ENCODE measurements at places on chromosomes 6 and 20. TPM values are rescaled to one million over a fixed set of nuclear protein-coding genes. Genes with fewer than 3 reads are reported as not detected.
A peak's percentile ranks its signal among the peaks of the same experiment; 100 is the strongest.

GRCh38 chr20:62828511-62829230 is 11.8 kb downstream of the COL9A3 start:
- DNase-seq: no peak

- DNase-seq: no peak
Observed at GRCh38 chr6:131250936-131251335, 115.7 kb downstream of the AKAP7 start.

The CST2 gene
- not detected for total RNA-seq

- no peak for DNase-seq
Observed at GRCh38 chr20:50193199-50193835, 2.7 kb downstream of the CEBPB start.

- no peak for DNase-seq
Observed at GRCh38 chr6:112413780-112414179, 66.7 kb downstream of the RFPL4B start.

The L3MBTL3 gene
- 21.1 TPM for total RNA-seq

DNA sequence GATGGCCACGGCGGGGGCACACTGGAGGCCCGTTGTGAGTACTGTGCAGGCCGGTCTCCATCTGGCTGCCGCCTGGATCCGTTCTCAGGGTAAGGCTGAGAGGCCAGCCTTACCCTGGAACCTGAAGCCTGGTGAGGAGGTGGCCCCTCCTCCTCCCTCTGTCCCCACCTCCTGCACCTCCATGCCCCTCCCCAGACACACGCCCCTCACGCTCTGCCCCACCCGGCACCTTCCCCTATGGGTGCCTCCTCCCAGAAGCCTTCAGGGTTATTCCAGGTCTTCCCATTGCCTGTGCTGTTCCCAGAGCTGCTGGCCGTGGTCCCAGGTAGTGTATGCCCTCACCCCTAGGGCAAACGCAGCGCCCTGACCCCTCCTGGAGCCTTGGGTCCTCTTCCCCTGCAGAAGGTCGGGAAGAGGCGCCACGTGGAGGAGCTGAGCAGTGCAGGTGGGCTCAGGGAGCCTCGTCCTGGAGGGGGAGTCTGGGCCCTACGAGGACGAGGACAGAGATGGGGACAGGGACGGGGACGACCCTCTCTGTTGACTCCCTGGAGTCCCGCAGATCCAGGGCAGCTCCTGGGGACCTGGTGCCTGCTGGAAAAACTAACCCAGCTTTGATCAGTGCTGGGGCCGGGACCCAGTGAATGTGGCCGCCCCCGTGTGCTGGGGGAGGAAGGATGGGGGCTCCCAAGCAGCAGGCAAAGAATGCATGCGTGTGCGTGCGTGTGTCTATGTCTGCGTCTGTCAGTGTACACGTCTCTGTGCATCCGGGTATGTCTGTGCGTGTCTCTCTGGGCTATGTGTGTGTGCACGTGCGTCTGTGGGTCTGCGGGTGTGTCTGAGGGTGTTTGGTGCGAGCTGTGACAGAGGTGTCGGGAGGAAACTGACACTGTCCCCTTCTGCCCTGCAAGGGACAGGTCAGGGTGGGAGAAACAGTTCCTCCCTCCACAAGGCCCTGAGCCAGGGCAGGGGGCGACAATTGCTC is 8.2 kb upstream of the HRH3 start:
- DNase-seq: no peak

The SLC4A11 gene
- total RNA-seq: 10.9 TPM

- no peak for DNase-seq
Observed at GRCh38 chr6:13466304-13467215, 20.8 kb downstream of the GFOD1 start.

The TRIM40 gene
- not detected for total RNA-seq

GRCh38 chr6:113619077-113619476 is 238.1 kb upstream of the MARCKS start:
- no peak for DNase-seq

The RXRB gene
- 25.2 TPM for total RNA-seq

The PARD6B gene
- total RNA-seq: 1.1 TPM

- DNase-seq: no peak
Observed at GRCh38 chr6:110558575-110558974, 82.2 kb upstream of the SLC22A16 start.

- peak; percentile 99 for DNase-seq
Observed at GRCh38 chr6:150857062-150857944, 8.2 kb upstream of the MTHFD1L start.
